ENCODE measurements at places on chromosomes 2 and 18.

GRCh38 chr18:59690186-59690982 is 6.8 kb downstream of the CCBE1 start:
- no peak for DNase-seq

GRCh38 chr2:70850925-70851324 is 15.3 kb upstream of the CD207 start:
- DNase-seq: no peak

DNA sequence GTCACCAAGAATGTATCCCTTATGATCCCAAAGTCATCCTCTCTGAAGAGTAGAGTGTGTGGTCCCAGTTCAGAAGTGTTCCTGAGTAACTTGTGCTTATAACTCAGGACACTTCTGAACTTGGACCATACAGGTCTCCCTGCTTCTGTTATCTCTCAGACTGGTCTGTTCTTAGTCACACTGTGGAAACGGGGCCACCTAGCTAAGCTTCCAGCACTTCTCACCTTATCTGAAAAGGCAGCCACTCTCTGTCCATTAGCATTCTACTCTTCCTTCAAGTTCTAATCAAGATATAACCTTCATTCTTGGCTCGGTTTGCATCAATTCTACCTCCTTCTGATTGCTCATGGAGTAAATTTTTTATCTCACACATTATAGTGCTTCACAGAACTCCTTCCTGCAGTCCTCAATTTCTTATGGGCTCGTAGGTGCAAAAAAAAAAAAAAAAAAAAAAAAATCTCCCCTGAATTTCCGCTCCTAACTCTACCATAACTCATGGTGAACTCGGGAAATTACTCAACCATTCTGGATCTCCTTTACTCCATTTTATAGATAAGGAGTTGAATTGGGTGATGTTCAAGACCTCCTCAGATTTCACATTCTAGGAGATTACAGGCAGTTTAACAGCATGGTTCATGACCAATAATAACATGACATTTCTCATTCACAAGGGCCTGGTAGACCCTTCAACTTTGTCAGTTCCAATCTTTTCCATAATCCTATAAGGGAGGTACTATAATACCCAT is 108.4 kb downstream of the TACR1 start:
- no peak for DNase-seq

DNA sequence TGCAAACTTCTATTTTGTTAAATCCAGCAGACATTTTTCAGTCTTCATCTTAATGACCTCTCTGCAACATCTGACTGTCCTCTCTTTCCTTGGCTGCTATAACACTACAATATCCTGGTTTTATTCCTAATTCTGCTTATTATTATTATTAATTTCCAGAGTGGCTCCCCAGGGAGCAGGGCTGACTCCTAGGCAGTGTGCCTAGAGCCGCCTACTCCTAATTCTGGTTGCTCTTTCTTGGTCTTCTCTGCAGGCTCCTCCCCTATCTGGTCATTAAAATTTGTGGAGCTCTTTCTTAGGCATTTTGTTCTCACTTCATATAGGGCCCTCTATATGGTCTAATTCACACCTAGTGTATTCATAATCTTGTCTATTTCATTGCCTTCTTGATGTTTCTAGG is 10.8 kb downstream of the LOXL3 start:
- DNase-seq: no peak

DNA sequence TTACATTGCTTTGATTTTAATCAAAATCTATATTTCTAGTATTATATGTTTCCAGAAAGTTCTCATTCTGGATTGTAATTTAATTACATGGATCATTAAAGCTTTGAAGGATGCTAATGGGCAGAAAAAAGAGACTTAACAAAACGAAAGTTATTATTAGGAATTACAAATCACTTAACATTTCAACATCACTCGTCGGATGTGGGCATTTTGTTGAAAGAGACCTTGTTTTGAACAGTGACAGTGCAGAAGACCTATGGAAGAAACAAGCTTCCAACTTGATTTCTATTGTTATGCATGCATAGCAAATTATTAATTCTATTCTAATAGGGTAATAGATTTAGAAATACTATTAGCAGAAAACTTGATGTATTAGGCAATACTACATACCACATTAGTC is 31.4 kb upstream of the DARS1 start:
- no peak for DNase-seq

- DNase-seq: no peak
Measured at GRCh38 chr18:62690236-62690815, 25.0 kb upstream of the PHLPP1 start.

GRCh38 chr2:43707255-43708015 is 31.2 kb upstream of the C1GALT1C1L start:
- DNase-seq: no peak

GRCh38 chr18:13362607-13363006 is 144.0 kb downstream of the LDLRAD4 start:
- no peak for DNase-seq

GRCh38 chr2:50343150-50343830 is 688.6 kb downstream of the NRXN1 start:
- DNase-seq: no peak

- no peak for DNase-seq
Measured at GRCh38 chr18:13273800-13274199, 55.2 kb downstream of the LDLRAD4 start.

DNA sequence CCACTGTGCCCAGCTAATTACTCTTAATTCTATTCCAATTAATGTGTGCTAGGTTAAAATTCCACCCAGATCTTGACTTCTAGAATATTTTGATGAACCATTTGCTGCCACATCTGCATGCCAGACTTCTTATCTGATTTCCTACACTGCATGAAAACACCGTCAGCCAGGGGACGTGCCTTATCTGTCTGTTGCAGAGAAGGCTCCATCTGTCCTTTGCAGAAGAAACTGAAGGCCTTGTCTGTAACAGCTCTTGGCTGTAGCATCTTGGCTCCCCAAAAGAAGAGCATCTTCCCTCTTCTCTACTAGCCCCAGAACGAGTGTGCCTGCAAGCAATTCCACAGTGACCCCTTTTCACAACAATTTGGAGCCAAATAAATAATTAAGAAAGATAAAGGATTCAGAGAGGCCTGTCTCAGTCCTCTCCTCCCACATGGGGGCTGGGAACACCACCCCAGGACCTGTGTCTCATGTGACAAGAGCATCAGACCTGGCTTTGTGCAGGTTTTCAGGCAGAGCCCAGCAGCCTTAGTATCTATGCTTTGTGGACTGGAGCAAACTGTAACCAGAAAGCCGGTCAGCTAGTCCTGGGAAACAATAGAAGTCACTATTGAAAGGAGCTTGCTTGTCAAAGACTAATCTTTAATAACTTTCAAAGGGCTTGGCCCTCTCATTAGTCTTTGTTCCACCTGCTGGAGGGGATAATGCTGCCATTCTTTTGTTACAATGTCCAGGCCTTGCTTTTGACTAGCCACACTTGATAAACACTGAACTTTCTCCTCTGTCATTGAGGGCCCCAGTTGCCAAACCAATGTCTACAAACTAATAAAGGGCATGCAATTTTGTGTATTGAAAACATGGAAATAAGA is 84.0 kb upstream of the NEUROD1 start:
- no peak for DNase-seq

DNA sequence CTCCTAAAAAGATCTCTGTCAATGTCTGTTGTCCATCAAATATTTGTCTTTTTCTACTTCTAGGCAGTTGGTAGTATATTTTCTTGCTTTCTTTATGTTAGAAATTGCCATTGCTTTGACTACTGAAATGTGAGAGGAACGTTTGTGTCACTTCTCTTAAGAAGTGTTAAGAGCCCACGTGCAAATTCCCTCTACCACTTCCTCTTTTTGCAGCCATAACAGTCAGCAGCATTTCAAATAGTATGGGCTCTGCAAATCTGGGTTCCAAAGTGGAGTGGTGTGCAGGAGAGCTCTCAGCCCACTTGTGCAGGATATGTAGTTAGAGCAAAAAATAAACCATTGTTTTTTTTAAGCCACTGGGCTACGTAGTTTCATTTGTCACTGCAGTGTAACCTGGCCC is 314.0 kb downstream of the MEIS1 start:
- DNase-seq: no peak

DNA sequence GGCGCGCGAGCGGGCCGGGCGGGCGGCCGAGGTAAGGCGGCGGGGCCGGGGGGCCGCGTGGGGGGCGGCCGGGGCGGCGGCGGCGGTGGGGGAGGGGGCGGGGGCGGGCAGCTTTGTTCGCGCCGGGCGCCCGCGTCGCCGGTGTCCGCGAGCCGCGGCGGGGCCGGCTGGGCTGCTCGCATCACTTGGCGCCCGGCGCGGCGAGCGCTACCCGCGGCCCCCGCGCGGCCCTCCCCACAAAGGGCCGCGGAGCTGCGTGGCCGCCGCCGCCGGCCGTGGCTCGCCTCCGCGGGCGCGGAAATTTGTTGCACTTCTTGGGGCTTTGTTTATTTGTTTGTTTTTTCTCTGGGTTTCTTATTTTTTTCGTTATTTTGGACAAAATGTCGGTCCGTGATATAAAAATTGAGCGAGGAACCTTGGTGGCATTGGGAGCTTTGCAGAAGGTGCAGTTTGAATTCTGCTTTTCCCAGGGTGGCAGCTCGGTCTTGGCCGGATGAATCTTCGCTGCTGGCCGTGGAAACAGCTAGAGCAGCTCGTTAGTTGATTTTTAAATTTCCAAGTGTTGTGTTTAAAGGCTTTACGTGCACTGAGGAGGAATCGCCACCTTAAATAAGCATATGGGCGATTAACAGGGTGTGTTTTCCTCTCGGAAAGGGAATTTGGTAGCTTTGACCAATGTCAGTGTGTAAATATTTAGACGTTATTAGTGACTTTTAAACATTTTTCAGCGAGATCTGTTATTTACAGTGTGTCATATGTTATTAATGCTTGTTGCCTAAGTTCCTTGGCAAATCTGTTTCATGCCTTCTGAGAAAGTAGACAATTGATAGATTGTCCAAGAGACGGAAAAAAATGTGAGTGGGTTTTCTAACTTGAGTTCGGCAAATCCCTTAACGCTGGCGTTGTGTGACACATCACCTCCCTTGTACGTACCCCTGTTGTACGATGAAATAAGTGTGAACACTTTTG is 822 bp downstream of the UBE2E3 start:
- peak; percentile 10 for DNase-seq

DNA sequence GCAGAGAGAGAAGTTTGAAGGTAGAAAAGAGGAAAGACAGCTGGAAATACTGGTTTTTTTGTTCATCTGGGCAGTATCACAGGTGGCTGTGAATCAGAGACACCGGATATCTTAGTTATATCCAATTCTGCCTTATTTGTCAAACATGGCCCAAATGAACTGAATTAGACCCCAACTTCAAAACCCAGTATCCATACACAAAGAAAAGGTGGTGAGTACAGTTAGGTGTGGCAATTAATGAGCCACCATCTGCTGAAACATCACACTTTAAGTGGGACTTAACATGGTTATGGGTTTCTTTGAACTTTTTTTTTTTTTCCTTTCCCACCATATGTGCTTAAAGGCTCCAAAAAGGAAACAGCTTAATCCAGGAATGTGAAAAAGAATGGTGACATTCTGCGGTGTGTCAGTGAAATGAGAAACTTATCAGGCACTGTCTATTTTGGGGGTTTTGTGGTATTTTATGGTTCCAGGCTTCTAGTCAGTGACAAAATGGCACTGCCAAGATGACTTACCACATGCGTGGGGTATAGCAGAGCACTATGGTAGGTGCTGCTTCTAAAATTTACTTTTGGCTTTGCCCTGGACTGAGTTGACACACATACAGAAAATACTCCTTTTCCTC is 5.0 kb upstream of the TMEM178A start:
- no peak for DNase-seq

- no peak for DNase-seq
Measured at GRCh38 chr2:143148011-143148410, 18.8 kb downstream of the ARHGAP15 start.

DNA sequence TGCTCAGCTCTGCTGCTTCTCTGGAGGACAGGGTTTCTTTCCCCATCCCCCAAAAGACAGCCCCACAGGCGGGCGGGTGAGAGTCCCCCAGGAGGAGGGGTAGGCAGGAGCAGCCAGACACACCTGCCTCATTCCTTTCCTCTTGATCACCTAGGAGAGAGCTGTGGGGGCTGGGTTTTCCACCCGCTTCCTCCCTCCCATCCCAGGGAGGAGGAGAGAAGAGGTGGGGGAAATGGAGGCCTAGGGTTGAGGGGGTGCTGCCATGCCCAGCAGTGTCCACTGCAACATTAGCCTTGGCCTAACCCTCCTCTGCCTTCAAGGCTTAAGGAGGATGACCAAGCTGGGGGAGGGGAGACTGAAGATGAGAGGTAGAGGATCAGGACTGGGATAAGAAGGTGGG is 14.7 kb downstream of the WNT10A start:
- DNase-seq: no peak

DNA sequence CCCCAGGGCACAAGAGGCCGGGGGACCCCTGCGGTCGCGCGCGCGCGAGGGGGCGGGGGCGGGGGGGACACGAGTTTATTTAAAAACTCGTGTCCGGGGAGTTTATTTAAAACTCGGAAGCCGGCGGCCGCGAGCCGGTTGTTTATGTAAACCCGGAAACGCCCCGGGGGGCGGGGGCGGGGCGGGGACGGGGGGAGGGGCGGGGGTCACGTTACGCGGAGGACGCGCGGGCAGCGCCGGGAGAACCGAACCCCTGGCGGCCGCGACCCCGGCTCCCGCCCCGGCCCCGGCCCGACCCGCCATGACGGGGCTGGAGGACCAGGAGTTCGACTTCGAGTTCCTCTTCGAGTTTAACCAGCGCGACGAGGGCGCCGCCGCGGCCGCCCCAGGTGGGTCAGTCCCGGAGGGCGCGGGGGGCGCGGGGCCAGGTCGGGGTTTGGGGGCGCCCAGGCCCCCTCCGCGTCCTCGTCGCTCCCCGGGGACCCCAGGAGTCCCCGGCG is 4.4 kb downstream of the NFATC1 start:
- no peak for DNase-seq

- DNase-seq: no peak
Measured at GRCh38 chr18:78805840-78806239, 173.8 kb upstream of the SALL3 start.

DNA sequence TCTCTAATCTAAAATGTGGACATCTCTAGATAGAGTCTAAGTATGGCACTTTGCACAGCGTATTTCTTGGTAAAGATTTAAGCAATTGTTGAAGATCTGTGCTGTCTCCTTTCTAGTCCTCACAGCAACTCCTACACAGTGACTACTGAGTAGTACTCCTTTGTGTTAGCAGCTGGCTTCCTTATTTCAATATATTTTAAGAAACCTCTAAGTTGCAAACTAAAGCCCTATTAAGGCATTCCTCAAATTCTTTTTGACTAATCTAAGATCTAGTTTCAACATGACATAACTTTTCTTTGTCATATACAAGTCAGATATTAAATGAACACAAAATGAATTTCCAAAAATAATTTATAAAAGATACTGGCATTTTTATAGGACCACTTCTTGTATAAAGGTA is 121.8 kb upstream of the DNAJC10 start:
- DNase-seq: no peak

All from DMS153 (cell line).